GM12864 (cell line): ENCODE measurements at places on chromosomes 5 and 9.

- DNase-seq, result no peak
Measured at GRCh38 chr9:35854091-35854762, 16.0 kb downstream of the OR13J1 start.

- peak; percentile 76 for DNase-seq
Measured at GRCh38 chr9:1879501-1879900, 135.6 kb upstream of the SMARCA2 start.

- no peak for DNase-seq
Measured at GRCh38 chr5:43609752-43610151, 6.8 kb downstream of the NNT start.

DNA sequence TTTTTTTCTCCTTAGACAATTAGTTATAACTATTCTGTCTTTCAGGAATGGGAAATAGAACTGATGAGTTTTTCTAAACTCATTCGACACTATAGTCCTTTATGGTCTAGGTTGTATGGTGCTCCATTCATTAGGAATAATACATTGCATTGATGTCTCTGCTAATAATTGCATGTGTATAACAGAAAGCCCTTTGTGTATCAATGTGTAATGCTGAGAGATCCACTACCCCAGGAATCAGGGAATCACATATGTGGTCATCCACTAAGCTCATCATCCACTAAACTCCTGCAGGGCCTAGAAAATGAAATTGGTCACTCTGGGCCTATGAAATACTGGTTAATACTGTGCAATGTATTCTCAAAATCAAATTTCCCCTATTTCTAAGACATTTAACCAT lies 242.0 kb upstream of the CDH18 start:
- no peak for DNase-seq

- DNase-seq, result no peak
Measured at GRCh38 chr5:137605411-137605810, 106.3 kb upstream of the SPOCK1 start.

GRCh38 chr5:54746777-54747398 lies 229.3 kb downstream of the SNX18 start:
- no peak for DNase-seq

DNA sequence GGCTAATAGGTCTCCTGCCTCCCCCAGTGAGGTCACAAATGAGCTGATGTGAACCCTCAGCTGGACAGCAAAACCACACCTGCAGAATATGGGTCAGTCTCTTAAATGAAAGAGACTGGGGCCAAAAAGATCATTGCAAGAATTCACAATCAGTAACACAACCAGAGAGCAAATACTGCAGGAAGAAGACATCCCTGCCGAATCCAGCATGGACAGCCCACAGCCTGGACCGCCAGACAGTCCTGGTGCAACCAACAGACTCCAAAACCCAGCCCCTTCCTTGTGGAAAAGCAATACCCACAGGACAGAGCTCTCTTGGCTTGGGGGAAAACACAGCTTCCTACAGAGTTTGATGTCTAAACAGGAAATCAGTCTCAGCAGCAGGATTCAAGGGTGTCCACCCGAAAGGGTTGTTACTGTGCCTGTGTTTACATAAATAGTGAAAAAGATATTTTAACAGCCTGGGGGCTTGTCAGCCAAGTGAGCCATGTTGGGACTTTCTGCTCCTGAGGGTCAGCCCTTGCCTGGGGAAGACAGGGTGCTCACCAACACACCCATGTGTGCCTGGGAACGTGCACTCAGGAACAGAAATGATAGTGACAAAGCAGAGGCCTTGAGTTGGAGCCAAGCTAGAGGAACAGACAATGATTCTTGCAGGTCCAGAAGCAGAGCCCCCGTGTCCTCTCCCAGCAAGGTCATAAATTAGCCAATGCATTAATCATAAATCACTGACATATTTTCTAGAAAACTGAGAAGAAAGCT lies 106.2 kb downstream of the SEMA5A start:
- DNase-seq, result no peak

GRCh38 chr9:3237121-3237520 lies 288.7 kb downstream of the RFX3 start:
- no peak for DNase-seq

DNA sequence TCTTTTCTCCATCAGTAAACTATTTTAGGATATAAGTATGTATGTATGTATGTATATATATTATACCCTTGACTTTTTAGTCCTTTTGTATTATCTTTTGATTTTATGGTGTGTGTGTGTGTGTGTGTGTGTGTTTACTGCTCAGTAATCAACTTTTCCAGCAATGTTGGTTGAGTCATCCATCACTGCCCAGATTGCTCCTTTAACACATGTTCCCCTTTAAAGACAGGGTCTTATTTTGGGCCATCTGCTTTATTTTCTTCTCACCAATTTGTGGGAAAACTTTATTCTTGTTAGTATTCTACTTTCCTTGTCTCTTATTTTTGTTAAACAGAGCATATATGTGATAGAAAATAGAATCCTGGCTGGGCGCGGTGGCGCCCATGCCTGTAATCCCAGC lies 28.1 kb downstream of the ANKRD33B start:
- no peak for DNase-seq

DNA sequence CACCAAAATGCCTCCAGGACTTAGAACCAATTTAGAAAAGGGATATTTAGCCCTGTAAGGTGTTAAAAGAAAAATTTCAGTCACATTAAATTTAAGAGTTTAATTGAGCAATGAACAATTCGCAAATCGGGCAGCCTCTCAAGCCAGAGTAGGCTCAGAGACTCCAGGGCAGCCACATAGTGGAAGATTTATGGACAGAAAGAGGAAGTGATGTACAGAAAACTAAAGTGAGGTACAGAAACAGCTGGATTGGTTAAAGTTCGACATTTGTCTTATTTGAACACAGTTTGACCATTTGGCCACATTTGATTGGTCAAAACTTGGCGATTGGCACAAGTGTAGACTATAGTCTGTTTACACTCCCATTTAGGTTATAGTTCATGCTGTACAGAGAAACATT lies 525.9 kb upstream of the ZNF608 start:
- no peak for DNase-seq

GRCh38 chr9:20781092-20781491 lies 97.0 kb downstream of the FOCAD start:
- no peak for DNase-seq

- no peak for DNase-seq
Measured at GRCh38 chr5:92371889-92372235, 988.7 kb upstream of the ARRDC3 start.

- DNase-seq, result no peak
Measured at GRCh38 chr9:126276056-126276728, 50.4 kb upstream of the MVB12B start.

DNA sequence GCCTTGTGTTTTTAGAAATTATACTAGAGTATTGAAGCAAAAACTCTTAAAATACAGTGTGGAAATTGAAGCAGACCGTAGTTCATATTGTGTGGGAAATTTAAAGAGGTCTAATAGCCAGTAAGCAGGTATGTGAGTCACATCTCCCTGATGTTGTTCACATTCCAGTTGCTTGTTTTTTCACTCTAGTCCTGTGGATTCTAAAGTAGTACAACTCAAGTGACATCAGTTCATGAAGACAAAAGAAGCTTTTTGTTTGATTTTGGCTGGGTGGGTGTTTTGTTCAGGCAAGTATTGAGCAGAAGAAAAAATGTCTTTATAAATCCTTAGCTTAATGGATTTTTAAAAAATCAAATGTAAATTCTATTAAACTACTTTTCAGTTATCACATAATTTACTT lies 216.2 kb downstream of the MAN2A1 start:
- no peak for DNase-seq

DNA sequence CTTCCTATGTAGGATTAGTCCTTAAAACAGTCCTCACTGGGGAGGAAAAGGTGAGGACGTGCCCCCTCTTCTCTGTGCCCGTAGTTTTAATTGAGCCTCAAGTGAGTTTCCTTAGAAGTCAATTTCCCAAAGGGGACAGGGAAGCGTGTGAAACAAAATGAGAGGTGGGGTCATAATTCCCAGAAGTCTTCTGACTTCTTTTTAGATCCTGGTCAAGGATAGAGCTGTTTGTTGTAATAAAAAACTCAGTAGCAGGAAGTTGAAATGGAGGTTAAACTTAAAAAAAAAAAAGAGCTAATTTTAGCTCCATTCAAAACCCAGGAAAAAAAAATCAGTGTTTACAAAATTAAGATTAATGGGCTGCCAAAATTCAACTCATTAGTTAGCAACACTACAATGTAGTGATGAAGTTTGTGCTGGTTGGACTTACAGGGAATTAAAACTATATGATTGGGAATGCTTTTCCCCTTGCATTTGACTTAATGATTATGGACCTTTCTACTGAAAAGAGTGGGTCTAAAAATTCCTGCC lies 158.3 kb upstream of the MEF2C start:
- DNase-seq, result no peak

DNA sequence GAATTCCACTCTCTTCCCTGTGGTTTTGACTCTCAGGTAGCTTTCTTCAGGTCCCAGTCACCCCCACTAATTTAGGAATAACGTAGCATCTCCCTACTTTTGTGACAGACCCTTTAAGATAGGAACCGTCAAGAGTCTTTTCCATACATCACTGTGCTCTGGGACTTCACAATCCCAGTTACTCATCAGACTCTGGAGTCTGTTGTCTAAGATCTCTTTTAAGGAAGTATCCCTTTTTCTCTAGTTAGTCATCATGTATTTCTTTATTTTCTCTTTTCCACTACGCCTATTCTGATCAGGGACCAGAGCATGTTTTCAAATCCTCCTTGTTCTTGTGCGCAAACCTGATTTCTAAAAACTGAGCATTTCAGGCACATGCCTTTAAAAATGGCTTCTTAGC lies 143.0 kb downstream of the GOLPH3 start:
- no peak for DNase-seq

- DNase-seq, result no peak
Measured at GRCh38 chr9:96367943-96368342, 15.6 kb downstream of the SLC35D2 start.

DNA sequence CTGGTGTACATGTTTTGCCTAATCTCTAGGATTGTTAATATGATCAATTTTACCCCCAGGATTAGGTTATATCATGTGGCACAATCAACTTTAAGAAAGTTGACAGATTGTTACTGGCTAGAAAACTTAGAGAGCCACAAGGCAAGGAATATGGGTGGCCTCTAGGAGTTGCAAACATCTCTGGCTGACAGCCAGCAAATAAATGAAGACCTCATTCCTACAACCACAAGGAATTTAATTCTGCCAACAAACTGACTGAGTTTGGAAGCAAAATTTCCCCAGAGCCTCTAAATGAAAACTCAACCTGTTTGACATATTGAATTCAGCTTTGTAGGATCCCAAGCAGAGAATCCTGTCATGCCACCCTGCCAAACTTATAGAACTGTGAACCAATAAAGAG lies 196.4 kb upstream of the PTGER4 start:
- DNase-seq, result no peak

DNA sequence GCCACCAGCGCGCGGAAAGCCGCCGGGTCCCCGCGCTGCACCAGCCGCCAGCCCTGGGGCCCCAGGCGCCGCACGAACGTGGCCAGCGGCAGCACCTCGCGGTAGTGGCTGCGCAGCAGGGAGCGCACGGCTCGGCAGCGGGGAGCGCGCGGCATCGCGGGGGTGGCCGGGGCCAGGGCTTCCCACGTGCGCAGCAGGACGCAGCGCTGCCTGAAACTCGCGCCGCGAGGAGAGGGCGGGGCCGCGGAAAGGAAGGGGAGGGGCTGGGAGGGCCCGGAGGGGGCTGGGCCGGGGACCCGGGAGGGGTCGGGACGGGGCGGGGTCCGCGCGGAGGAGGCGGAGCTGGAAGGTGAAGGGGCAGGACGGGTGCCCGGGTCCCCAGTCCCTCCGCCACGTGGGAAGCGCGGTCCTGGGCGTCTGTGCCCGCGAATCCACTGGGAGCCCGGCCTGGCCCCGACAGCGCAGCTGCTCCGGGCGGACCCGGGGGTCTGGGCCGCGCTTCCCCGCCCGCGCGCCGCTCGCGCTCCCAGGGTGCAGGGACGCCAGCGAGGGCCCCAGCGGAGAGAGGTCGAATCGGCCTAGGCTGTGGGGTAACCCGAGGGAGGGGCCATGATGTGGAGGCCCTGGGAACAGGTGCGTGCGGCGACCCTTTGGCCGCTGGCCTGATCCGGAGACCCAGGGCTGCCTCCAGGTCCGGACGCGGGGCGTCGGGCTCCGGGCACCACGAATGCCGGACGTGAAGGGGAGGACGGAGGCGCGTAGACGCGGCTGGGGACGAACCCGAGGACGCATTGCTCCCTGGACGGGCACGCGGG lies at the start of gene TERT:
TSS of gene TERT (minus strand) at position 234 of the 815 bp plus-strand sequence. CDS start at position 155, 79 bp downstream.
- DNase-seq, result no peak

DNA sequence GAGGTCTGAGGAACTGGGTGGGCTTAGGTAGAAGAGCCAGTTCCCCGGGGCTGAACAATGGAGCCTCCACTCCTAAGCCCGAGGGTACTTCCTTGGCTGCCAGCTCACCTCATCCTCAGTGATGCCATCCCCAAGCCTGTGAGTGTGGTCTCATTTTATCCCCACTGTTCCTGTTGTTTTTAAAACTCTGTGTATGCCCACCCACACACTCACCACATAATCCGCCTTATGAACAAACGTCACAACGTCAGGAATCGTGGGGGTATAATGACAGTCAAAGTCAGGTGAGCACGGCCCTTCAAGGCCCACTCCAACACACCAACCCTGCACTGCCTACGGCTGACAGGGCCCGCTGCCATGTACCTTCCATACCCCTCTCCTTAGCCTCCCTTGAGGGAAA lies 61.1 kb downstream of the PTCH1 start:
- DNase-seq, result no peak

DNA sequence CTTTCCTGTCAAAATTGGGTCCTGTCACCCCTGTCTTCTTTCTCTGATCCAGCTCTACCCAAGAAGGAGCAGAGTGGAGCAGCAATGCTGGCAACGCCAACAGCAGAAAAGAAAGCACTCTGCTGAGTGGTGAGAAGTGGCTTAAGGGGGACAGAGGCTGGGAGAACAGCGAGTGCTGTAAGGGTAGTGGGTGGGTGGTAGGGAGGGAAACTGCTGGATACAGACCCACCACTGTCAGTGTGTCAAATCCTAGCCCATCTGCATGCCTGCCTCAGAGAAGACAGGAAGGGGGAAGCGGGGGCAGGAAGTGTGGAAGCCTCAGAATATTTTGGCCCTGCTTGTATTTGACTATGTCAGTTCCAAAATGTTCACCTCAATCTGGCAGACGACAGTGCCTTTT lies 170.4 kb upstream of the MAST4 start:
- no peak for DNase-seq

DNA sequence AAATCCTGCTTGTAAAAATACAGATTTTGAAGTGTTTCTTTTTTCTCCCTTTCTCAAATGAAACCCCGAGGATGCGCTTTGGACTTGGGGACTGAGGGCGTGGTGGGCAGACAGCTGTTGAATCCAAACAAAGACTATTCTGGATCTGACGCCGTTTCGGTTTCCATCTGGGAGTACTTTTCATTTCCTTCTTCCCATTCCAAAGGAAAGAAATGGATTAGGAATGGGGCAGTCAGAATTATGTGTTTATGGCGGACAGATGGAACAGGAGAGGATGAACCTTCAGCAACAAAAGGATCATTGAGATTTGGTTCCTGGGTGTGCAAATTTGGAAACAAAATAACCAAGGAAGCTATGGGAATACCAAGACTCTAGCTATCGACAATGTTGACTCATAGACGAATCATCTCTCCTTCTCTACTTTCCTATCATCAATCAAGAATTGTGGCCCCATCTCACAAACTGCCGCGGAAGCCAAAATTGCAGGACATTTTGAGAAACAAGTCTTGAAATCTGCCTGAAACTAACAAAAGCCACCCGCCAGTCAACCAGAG lies 300.6 kb downstream of the PARP8 start:
- DNase-seq, result no peak
